ENCODE measurements at places on chromosomes 1 and 21.
A peak's percentile ranks its signal among the peaks of the same experiment; 100 is the strongest.

GRCh38 chr21:38956856-38957571 lies 151.3 kb downstream of the ETS2 start:
- peak; percentile 48 for DNase-seq

GRCh38 chr1:243950166-243950565 lies 100.1 kb upstream of the AKT3 start:
- no peak for DNase-seq

DNA sequence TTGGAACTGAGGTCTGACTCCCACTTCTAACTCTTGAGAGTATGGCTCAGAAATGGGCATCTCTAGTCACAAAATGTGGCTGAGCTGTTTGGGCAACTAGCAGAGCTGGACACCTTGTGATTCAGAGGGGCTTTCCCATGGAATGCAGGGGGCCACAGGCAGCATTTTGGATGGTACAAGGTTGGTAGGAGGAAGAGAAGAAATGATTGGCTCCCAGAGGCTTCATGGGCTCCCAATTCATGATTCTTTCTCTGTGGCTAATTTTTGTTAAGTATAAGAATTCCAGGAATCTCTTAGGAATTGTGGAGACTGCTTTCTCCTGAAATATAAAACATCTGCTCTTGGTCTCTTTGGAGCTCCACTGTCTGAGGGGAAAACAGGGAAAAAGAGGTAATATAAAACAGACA lies 49.7 kb downstream of the PBX1 start:
- no peak for DNase-seq

- no peak for DNase-seq
These were observed 6.6 kb downstream of the CLEC20A start for GRCh38 chr1:178490136-178490535.

DNA sequence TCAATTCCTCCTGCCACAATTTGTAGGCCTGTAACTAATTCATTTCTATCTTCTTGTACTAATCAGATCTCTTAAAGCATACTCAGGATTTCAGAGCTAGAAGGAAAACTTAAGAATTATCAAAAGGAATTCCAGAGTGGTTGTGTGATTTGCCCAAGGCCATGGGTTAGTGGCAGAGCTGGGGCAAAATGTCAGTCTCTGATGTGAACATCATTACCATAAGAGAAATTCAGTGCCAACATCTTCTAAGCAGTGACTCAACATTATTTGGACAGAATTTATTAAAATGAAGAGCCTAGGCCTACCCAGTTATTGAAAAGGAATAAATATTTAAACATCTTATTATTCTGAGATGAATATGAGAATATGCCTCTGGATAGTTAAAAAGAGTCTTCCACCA lies 14.5 kb downstream of the ST6GALNAC5 start:
- DNase-seq = no peak

DNA sequence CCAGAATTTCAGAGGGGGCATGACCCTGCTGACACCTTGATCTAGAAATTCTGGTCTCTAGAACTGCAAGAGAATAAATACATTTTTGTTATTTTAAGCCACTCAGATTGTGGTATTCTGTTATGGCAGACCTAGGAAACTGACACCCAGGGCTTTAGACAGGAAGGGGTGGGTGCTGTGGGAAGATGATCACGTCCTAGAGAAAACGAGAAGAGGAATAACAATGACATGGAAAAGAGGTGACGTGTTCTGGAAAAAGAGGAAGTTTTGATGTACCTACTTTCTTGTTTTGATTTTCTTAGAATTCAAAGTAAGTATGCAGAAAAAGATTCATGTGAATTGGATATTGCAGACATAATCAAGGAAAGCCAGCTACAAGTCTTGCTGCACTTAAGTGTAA lies 232.9 kb upstream of the RUNX1 start:
- DNase-seq = no peak

GRCh38 chr21:38533887-38534286 lies 35.6 kb upstream of the ERG start:
- DNase-seq = peak; percentile 67

DNA sequence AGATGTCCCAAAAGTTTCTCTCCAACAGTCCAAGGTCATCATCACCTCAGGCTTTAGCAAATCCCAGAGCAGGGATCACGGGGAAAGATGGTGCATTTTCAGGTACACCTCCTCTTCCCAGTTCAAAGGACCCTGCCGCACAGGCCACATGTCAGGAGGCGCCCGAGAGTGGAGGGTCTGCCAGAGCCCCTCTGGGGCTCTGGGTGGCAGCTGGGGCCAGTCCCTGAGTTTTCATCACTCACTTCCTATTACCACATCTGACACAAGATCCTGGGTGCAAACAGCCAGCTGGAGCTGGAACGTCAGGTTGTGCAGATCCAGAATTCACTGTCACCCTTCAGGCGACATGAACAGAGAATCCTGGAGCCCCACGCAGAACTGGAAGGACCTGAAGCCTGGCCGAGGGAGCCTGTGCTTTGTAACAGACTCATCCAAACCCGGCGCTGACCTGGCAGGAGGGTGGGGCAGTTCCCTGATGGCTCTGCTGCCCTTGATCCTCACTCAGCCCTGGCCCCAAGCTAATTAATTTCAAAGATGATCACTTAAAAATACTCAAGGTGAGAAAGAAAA lies 8.8 kb downstream of the TMEM63A start:
- DNase-seq = no peak

- peak; percentile 84 for DNase-seq
These were observed 22.4 kb downstream of the STPG1 start for GRCh38 chr1:24390924-24391782.

- DNase-seq = no peak
These were observed 237.5 kb downstream of the TGFB2 start for GRCh38 chr1:218582646-218583045.

DNA sequence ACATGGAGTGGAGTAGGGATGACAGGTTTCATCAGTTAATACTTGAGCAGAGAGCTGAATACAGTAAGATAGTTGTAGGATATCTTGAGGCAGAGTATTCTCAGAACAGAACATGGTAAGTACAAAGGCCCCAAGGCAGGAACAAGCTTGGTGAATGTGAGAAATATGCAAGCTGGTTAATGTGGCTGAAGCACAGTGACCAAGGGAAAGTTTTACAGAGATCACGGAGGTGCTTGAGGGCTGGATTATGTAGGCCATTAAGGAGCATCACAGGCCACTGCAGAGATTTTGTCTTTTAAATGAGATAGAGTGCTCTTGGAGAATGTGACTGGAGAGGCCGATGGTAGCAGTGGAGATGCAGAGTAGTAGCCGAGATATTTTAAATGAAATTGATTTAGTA lies 54.0 kb upstream of the BOLA1 start:
- DNase-seq = no peak

- DNase-seq = no peak
These were observed 16.9 kb downstream of the FAAH start for GRCh38 chr1:46411010-46411405.

DNA sequence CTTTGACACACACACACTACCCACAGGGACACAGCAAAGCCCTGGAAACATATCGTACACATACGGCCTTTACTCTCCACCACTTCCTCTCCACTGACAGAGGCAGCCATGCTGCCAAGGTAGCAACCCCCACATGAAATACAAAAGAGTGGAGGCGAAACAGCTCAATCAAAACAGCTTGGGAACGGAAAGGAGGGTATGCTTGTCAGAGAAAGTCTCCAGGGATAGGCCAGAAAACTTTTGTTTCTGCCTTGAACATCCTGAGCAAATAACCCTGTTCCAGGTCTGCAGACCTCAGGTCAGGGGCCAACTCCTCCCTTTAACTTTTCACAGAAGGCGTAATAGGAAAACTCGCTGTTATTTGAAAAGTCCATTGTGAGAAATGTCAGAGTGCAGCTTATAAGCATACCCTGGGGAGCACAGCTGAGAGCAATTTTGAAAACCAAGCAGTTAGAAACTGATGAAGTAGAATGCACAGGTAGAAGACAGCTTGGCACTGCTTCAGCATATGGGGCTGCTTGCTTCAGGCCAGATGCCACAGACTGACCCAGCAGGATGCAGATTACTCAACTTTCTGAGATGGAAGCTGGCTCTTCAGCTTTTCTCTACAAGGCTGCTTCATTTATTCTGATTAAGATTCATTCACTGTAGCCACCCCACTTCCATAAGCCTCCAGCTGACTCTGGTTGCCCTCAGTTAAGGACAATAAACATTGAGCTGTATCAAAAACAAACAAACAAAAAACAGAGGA lies 18.0 kb downstream of the KIAA0319L start:
- no peak for DNase-seq

GRCh38 chr1:114979278-114979891 lies 50.2 kb upstream of the TSHB start:
- DNase-seq = peak; percentile 49

DNA sequence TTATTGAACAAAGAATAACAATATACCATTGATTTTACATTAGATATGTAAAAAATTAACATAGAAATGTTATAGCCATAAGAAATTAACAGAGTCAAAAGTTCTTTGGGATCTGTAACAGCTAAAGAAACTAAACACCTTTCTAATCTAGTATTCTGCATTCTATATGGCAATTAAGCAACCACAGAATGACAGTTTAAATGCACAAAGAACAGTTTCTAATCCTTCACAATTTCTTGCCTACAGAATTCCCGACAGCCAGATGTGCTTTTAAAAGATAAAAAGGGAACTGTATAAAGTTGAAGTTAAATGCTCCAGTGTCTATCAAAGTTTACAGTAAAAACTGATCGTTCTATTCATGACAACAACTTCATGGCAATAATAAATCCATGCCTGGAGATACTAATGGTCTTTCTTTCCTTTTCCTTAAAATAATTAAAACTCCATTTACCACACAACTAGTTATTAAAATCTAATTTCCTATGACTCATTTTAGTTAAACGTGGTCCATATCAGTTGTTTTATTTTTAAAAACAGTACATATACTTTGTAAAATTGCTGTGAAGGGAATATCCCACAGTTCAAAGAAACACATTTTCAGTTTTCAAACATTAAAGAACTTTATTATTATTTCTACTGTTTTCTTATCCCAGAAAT lies 110.2 kb downstream of the EIF4G3 start:
- DNase-seq = no peak

DNA sequence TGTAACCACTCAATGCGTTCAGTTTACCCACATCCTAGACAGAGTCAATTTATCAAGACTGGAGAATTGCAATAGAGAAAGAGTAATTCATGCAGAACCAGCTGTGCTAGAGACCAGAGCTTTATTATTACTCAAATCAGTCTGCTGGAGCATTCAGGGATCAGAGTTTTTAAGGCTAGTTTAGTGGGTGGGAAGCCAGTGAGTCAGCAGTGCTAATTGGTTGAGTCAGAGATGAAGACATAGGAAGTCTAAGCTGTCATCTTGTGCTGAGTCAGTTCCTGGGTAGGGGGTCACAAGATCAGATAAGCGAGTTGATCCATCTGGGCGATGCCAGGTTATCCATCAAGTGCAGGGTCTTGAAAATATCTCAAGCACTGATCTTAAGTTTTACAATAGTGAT lies 499.6 kb downstream of the MRPL39 start:
- DNase-seq = no peak

DNA sequence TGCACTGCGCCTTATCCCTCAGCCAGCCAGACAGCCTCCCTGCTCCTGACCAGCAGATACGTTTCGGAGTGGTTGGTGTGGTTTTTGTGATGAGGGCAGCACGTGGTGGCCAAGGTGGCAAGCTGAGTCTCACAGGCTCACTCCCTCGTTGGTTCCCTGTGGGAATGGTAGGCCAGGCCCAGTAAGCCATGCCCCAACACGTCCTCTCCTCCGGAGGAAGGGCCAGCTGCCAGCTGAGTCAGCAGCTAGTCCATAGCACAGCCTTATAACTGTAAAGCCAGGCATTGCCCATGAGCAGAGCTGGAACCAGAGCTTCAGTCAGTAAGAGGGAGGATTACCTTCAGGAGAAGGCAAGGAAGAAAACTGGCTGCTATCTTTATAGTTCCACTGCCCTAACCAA lies 29.5 kb downstream of the SZRD1 start:
- no peak for DNase-seq

- no peak for DNase-seq
These were observed 24.0 kb downstream of the NGF start for GRCh38 chr1:115314092-115314491.

GRCh38 chr1:145689922-145690321 lies 17.2 kb downstream of the PDZK1 start:
- DNase-seq = no peak

- peak; percentile 70 for DNase-seq
These were observed 63.4 kb upstream of the L1TD1 start for GRCh38 chr1:62131093-62131725.

DNA sequence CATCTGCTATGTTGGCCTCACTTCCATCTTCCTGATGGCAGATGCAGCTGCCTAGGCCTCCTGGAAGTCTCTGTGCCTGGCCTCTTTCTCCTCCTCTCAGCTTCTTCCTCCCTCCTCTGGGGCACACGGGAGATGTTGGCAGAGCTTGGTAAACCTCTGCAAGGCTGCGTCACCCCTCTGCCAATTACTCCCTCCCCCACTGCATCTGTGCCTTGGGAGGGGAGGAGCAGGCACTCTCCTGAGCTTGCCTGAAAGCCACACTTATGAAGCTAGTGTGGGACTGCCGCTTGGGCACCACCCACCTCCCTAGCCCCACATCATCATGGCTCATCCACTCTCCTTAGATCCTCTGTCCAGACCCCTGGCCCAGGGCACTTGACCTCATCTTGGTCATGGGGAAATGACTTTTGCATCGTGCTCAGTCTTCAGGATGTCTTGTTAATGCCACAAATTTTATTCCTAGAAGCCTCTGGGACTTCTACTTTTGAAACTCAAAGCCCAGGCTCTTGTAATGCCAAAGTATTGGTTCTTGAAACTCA lies 7.3 kb upstream of the TMEM51 start:
- no peak for DNase-seq

DNA sequence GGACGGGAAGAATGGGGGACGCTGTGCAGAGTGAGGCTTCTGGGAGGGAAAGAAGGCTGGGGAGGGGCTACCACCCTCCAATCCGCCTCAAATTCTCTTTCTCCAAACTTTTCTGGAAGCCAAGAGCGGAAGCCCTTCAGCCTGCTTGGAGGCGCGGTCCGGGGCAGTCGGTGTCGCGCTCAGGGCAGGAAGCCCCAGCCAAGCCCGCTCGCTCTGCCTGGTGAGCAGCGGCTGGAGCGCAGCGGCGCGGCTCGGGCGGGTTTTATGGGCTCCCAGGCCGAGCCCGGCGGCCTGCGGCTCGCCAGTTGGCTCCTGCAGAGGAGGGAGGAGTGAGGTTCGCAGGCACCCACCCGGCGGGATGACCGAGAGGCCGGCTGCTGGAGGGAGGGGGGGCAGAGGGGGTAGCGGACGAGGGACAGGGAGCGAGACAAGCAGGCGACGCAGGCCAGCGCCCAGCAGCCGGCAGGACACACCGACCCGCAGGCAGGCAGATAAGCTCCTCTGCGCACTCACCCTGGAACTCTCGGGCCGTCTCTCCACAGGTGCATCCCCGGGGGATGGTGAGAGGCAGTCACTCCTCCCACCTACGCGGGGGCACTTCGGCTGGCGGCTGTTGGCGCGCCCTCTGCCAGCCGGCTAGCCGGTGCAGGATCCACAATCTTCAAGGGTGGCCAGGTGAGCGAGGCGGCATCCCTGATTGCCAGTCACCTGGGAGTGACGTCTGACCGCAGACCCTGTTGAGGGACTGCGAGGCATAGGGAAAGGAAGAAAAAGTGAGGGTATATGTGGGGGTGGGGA lies at the start of gene AVPR1B:
TSS of gene AVPR1B (minus strand) at position 238 of the 798 bp plus-strand sequence. CDS start 498 bp downstream, outside the sequence.
- peak; percentile 51 for DNase-seq

- no peak for DNase-seq
These were observed 38.3 kb upstream of the NEXN start for GRCh38 chr1:77850082-77850481.

Measured in NCI-H526 (cell line).